ENCODE measurements at places on chromosomes 4 and X. TPM values are rescaled to one million over a fixed set of nuclear protein-coding genes. Genes with fewer than 3 reads are reported as not detected.

DNA sequence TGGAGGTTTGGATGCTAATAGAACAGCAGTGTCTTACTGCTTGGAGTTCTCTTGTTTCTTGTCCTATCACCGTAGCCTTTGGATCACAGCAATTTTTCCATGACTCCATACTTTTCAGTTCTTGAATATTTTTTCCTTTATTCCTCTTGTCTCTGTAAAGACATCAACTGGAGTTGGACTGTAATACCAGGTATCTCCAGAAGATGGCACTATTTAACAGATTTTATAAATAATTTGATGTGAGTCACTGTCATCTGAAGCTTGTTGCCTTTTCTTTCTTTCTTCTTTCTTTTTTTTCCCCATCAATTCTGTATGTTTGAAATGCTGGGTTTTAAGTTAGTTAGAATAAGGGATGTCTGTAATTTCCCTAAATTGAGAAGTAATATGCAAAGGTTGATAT lies 24.1 kb downstream of the HPRT1 start:
- peak; percentile 81 for DNase-seq

The GRIA3 gene
- total RNA-seq: not detected

The NAP1L3 gene
- 1.9 TPM for total RNA-seq

DNA sequence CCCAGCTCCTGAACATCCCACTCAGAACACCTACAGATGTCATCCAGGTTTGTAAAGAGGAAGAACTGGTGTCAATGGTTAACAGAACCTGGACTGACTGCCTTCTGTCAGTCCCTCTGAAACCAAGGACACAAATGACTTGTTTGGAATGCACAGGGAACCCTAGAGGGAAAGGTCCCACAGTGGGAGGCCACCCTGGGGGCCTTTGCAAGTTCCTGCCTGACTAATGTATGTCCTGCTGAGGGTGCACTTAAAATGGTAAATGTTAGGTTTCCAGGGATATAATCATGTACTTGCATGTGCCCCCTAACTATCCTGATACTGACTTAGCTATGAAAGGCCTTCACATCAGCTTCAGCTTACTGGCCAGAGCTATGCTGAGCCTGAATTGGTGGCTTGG lies 15.0 kb upstream of the XAGE2 start:
- DNase-seq: no peak

The TENM3 gene
- 5.4 TPM for total RNA-seq

- DNase-seq: peak; percentile 77
These were observed 16.1 kb upstream of the EXOSC9 start for GRCh38 chr4:121784975-121785374.

DNA sequence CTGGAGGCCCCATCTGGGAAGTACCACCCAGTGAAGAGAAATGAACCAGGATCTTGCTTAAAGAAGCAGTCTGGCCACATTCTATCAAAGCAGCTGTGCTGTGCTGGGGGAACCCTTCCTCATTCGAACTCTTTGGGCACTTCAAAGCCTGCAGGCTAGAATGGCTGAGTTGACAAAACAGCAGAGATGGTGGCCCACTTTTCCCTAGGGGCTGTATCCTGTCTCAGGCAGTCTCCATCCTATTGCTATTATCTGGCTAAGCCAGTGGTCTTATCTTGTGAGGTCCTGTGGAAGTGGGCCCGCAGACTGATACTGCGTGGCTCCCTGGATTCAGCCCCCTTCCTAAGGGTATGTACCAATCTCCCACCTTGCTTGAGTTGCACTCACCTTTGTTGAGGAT lies 114.3 kb downstream of the VSIG4 start:
- DNase-seq: no peak
